ENCODE measurements at places on chromosomes 4 and X.

DNA sequence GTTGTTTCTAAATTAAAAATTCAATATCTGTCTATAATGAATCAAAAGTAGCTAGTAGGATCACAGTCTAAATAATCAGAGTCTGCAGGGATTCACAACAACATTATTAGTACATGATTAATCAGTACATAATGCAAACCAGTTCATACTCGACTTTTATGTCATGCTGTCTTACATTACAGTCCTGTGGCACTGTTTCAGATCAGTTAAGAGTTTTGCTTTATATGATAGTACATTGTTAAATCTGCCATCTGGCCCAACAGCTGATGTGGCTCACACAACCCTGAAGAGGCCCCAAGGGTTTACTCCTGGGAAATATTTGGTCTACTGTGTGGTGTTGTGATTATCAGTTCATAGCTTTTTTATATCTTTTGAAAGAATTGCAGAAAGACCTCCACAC lies 247.1 kb upstream of the ETNPPL start:
- no peak for DNase-seq

GRCh38 chr4:121669163-121669550 lies 27.6 kb downstream of the ANXA5 start:
- DNase-seq: no peak

GRCh38 chr4:90375081-90375480 lies 247.9 kb downstream of the CCSER1 start:
- DNase-seq: no peak

DNA sequence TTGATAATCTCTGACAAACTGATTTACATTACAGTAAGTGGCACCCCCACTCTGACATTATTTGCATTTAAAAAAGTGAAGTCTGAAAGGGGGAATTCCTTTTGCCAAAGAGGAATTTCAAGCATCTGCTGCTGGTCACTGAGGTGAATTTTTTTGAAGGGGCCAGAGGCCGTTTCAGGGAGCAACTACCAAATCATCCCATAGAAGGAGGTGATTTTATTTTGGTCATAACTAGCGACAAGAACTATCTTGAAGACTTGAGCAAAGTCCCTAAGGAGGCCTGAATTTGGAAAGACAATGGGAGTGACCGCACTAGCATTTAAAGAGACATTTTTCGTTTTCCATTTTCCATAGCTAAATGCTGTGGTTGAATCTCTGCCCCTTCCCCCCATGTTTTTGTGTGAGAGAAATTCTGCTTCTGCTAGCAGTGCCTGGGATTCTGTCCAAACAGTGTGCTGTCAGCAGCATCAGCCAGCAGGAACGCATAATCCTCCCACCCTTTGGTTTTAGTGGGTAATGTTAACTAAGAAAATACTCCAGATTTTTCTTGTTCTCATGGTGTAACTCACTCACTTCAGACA lies 110.1 kb upstream of the MED14 start:
- DNase-seq: no peak

GRCh38 chrX:101206471-101206870 lies 13.1 kb upstream of the DRP2 start:
- DNase-seq: no peak

- no peak for DNase-seq
Observed at GRCh38 chr4:48693856-48694574, 86.1 kb downstream of the FRYL start.

GRCh38 chr4:44056721-44057151 lies 391.9 kb downstream of the KCTD8 start:
- DNase-seq: no peak

DNA sequence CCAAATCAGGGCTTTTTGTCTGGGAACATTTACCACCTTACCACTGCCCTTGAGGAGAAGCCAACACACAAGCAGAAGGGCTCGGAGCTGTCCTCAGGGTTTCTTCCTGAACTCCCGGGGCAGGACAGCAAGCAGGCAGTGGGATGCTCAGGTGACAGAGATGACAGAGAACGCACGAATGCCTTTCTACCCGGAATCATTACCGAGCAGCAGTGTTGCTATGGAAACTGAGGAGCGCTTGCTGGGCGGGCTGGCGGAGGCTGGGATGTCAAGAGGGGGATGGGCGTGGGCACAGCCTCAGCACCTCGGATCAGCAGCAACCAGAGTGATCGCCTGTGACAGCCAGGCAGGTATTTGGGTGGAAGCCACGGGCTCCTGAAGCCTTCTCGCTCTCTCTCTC lies 17.8 kb downstream of the SSR4 start:
- DNase-seq: no peak
